ENCODE measurements at places on chromosomes 2 and 18. TPM values are rescaled to one million over a fixed set of nuclear protein-coding genes. Genes with fewer than 3 reads are reported as not detected.

- DNase-seq = peak; percentile 23
These were observed 11.6 kb downstream of the TRIB2 start for GRCh38 chr2:12728221-12728777.

CCDC68 gene
- not detected for total RNA-seq

CXCR2 gene
- total RNA-seq = not detected

GDF7 gene
- 0.03 TPM for total RNA-seq

UPP2 gene
- not detected for total RNA-seq

DNA sequence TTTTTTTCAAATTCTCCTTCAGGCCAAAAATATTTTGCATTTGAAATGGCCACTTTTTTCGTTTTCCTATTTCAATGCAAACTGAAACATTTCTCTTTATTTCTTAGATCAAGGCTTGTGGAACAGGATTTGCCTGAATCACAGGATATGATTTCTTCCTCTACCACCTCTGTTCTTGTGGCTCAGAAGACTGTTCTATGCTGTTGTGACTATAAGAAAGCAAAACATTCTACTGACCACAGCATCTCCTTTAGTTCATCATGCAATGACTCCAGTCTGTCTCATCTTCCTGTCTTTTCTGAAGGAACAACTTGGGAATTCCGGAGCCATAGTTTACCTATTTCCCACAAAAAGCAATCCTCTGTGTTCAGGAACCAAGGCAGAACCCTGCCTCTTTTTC, 16.2 kb upstream of the ZNF512 start:
- no peak for DNase-seq

ARHGEF33 gene
- total RNA-seq = 0.05 TPM

DNA sequence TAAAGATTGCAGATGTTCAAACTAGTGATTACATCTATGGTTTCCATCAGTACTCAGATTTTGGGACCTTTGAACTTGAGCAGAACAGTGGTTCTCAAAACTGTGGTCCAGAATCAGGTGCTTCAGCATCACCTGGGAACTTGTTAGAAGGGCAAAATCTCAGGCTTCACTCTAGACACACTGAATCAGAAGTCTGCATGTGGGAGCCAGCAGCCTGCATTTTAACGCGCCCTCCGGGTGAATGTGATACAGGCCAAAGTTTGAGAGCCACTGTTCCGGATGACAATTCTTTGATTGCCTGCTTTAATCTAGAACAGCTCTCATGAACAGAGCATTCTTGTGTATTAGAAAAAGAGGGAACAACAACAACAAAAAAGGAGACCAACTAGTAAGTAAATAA, 261.7 kb downstream of the GPD2 start:
- no peak for DNase-seq

EPHA4 gene
- total RNA-seq = 4.0 TPM

DNA sequence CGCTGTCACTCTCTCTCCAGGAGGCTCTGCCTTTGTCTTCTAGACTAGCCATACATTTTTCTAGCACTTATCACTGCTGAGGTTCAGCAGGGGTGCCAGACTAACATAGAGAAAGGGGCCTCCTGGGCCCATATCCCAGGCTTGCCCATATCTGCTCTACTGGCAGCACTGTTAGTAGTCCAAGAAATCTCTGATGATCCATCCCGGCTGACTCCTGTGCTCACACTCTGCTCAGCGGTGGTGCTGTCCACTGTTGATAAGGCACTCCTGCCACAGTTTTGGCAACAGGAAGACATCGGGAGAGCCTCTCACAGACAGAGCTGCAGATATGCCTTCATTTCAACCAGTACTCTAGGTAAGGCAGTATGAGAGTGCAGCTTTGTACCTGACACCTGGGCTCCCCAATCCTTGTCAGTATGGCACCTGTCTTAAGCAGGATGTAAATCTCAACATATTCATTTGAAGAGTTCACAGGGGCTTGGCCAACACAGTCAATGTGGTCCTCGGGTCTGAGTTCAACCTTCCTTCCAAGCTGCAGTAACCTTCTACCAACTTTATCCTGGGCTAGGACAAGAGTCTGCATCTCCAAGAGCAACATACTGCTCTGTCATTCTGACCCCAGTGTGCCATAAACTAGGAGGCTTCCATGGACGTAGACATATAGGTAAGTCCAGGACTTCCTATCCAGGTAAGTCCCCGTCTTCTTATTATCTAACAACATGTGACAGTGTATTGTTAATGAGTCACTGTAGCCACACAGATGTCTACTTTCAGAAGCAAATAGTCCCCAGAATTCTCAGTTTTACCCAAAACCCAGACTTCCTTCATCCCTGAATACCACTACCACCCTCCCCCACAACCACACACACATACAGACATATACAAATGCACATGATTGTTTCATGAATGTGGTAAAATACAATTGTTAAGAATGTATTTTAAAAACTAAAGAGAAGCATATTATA, 16.2 kb downstream of the KLF7 start:
- DNase-seq = no peak

BMPR2 gene
- 17.8 TPM for total RNA-seq

DNA sequence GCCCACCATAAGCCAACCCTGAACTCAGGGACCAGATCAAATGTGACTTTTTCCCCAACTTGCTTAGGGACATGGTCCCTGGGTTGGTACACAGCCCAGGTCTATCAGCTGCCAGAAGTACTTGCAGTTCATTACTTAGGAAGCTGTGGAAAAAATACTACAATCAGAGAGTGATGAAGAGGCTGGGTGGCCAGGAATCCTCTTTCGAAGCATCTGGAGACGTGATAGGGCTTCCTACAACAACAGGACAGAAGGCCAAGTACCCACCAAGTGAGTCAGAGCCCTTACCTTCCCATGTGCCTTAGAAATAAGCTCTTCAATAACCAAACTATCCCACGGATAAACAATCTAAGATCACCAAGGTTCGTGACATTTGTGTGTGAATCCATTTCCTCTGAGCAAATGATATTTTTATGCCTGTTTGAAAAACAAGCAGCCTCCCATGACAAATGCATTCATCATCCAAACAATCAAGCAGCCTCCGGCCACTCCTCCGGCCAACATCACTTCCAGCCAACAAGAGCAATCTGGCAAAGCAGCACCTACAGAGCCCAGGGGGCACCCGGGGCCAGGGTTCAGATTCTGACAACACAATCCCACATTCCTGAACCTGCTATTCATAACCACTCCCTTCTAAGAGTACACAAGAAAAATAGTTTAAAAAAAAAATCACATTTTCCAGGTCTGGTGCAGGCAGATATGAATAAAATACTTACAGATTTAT, 26.4 kb downstream of the TBC1D8 start:
- no peak for DNase-seq

GRCh38 chr2:144210076-144210475, 309.8 kb downstream of the ZEB2 start:
- DNase-seq = no peak

- DNase-seq = no peak
These were observed 101.7 kb upstream of the SP3 start for GRCh38 chr2:174066871-174067270.

DNA sequence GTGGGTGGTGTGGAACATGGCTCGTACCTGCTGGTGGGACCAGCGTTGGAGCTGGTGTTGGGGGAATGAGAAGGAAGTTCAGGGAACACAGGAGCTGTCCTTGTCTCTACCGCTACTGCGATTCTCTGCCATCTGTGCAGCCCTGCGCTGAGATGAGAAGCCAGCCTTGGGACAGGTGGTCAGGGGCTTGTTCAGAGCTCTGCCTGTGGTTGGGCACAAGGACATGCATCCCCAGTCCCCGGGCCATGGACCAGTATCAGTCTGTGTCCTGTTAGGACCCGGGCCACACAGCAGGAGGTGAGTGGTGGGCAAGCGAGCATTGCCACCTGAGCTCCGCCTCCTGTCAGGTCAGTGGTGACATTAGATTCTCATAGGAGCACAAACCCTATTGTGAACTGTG, 164.4 kb downstream of the TSN start:
- DNase-seq = no peak

- no peak for DNase-seq
These were observed 46.5 kb downstream of the FARSB start for GRCh38 chr2:222609381-222609780.

DNA sequence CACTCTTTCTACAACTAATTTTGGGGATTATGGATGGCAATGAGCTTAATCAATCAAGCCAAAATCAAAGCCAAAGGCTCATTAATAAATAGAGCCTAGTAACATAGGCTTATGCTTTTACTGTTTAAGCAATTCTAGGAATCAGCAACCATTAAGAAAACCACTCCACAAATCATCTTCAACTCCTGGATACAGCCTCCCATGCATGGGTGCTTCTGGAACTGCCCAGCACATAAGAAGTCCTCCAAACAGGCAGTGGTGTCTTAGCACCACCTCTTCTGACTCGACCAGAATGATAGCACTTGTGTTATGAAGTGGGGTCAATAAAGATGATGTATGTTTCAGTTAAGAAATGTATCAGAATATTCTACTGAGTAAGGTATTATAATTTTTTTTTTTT, 104.4 kb upstream of the SERPINE2 start:
- no peak for DNase-seq
